Amniotic stem cell (primary cell): ENCODE measurements at places on chromosomes 1 and 21.
A peak's percentile ranks its signal among the peaks of the same experiment; 100 is the strongest.

DNA sequence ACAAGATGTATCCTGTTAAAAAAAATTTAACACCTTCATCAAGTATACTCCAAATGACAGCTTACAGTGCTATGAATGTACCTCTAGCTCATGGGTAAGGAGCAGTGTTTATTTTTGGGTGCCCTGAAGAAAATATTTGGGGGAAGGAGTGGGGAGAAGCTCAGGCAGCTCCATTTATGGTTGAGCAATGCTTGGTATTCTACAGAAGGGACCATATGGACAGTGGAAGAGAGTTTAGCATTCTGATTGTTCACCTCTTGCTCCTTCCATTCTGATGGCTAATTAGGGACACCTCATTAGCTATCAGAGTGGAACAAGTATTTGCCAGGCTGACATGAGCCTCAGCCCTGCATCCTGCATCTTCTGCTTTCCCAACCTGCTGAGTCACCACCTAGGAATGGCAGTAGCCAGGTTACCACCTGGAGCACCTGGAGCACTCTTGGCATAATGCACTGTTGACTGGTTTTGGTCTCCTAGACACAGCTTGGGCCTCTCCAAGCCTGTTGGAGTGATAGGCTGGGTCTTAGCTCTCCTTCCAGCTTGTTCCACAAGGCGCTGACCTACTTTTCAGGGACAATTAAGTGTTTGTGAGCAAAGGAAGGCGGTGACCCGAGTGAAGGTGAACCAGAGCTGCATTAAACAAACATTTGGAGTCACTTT is 62.0 kb upstream of the MACF1 start:
- DNase-seq, result no peak

GRCh38 chr1:56715156-56715555 is 70.0 kb downstream of the PRKAA2 start:
- DNase-seq, result no peak

- no peak for DNase-seq
Measured at GRCh38 chr1:6635910-6636760, 11.5 kb downstream of the THAP3 start.

- DNase-seq, result peak; percentile 66
Measured at GRCh38 chr1:33050221-33051076, 13.8 kb upstream of the AK2 start.

GRCh38 chr21:35976481-35976880 is 83.8 kb downstream of the SETD4 start:
- DNase-seq, result no peak

GRCh38 chr1:145947551-145947950 is 10.3 kb downstream of the LIX1L start:
- no peak for DNase-seq
